Stimulated activated CD8-positive, alpha-beta memory T cell treated with anti-CD3 and anti-CD28 coated beads, Interleukin-7, amount 100 ng/mL, for 24 hours (primary cell): ENCODE measurements at places on chromosomes 11 and 22.

- no peak for DNase-seq
Measured at GRCh38 chr11:10899121-10899830, 41.4 kb upstream of the ZBED5 start.

GRCh38 chr22:47043835-47044721 is 281.6 kb downstream of the TBC1D22A start:
- no peak for DNase-seq

GRCh38 chr11:15127341-15127740 is 12.6 kb downstream of the INSC start:
- DNase-seq, result no peak

- DNase-seq, result no peak
Measured at GRCh38 chr22:28448625-28449024, 231.0 kb downstream of the TTC28 start.

DNA sequence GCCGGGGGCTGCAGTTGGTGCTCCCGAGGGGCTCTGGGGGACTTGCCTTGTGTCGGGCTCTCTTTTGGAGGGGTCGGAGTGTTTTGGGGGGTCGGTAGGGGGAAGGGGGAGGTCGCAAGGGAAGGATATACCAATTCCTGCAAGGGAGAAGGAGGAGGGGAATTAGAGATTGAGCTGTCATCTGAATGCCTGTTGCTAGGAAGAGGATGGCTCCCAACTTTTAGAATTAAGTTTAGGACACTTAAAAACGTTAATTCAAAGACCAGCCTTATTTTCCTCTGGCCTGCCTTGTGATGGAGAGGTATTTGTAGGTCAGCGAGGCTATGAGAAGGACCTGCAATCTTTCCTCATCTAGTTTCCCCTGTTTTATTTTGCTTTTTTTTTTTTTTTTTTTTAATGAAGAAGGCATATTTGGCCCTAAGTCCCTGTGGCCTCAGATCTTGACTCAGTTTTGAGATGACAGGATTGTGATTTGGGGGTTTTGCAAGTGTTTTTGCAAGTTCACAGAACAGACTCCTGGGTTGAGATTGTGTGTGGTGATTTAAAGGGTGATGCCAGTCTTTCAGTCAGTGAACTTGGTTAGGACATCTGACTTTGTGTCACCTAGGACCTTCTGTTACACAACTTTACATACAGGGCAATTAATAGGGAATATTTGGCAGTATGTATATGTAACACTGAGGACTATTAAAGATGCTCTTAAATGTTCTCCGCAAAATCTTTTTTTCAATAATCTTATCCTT is 672 bp downstream of the TMEM135 start:
- no peak for DNase-seq

DNA sequence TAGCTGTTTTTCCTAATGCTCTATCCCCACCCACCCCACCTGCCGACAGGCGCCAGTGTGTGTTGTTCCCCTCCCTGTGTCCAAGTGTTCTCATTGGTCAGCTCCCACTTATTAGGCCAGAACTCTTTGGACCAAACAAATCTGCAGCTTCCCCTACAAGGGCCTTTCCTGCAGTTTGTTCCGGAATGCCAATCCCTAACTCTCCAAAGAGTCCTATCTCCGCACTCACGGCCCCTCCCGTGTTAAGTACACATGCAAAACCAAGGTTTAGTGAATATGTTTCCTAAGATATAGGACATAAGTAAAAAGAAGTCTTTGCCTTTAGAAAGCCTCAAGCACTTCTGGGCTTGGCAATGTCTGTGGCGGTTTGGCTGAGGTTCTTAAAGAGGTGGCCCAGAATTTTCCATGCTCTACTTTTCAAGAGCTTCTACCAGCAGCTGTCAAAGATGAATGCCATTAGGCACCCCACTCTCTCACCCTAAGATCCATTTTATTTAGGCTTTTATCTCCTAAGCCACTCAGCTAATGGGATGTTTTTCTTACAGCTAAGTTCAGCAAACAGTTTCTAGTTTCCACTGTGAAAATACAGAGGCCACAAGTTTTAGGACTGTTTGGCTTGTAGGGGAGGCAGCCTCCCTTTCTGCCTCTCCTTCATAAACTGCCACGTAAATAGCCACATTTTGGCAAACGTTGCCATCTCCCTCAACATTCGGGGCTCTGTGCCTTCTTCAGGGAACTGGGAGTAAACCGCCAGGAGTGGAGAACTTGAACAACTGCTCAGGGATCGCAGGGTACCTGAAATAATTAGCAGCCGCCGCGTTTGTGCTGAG is 1.6 kb downstream of the CD59 start:
- no peak for DNase-seq

GRCh38 chr11:122140500-122140899 is 24.5 kb upstream of the BLID start:
- DNase-seq, result no peak

DNA sequence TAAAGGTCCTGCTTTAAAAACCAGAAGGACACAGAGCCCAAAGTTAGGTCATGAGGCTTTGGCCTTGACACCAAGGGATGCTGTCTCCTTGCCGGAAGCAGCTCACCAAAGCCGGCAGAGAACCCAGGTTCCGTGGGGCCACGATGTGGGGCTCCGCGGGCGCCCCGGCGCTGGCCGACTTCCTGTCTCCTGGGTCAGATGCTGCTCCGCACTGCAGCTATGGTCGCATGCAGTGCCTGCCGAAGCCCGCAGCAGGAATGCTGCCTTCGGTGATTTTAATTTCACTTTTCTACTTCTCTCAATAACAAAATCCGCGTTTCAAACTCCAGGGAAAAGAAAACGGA is 454 bp upstream of the OTUB1 start:
- DNase-seq, result peak; percentile 34

DNA sequence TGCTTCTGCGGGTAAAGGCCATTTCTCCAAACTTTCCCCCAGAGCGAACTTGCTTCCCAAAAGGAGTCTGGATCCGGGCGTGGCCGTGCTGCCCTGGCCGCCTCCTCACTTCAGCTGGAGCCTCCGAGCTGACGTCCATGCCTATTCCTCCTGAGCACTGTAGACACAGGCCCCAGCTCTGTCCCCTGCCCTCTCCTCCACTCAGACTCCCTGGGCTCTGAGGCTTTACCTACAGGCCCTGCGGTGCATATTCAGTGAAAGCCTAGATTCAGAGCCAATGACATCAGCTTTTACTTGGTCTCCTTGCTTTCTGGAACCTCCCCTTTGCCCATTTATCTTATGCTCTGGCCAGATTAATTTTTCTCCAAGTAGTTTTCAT is 9.7 kb downstream of the LRP5 start:
- DNase-seq, result no peak

DNA sequence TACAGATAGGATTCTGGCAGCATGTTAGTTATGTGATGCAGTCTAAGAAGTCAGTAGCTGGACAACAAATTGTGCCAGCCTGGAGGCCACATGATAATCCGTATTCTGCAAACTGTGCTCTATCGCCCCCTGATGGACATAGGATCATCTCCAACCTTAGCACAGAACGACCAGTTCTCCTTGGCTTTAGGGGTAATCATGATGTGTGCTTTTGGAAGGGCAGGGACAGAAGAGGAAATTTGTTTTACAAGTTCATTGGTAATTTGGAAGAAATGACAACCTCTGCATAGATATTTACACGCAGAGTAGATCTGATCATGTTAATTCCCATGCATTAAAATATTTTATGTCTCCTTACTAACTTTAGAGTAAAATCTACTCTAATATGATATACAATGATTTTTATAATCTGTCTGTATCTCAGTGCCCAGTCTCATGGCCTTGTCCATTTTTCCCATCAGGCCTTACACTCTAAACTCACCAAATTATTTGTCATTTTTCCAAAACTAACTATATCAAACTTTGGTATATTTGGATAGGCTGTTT is 12.1 kb downstream of the OR10D3 start:
- DNase-seq, result peak; percentile 9

DNA sequence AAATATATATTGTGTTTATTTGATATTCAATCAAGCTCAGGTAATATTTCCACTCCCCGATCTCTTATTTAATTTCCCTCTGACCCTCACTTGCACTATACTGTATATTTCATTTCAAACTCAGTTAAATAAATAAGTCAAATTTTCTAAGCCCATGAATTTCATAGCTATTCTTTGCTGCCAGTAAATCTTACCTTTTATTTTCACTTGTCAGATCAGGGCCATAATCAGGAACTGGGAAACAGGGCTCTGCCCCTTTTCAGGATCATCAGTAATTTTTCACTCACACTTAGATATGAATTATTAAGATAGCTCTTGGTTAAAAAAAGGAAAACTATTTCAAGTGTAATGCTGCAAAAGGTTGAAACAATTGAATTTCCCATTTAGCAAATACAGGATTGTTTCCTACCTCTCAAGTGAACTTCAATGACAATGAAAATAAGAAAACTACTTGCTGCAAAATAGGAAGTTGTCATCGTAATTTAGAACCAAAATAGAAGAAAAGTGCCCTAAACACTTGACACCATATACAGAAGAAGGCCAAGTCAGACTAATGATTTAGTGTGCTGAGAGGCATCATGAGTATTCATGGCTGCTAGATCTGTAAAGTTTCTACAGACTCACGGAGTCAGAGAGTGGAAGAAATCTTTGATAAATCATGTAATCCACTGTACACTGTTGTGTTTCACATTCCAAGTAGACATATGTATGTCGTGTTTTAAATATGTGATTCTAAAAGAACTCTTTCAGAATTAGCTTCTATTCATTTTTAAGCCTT is 316.8 kb upstream of the CNTN5 start:
- DNase-seq, result no peak

DNA sequence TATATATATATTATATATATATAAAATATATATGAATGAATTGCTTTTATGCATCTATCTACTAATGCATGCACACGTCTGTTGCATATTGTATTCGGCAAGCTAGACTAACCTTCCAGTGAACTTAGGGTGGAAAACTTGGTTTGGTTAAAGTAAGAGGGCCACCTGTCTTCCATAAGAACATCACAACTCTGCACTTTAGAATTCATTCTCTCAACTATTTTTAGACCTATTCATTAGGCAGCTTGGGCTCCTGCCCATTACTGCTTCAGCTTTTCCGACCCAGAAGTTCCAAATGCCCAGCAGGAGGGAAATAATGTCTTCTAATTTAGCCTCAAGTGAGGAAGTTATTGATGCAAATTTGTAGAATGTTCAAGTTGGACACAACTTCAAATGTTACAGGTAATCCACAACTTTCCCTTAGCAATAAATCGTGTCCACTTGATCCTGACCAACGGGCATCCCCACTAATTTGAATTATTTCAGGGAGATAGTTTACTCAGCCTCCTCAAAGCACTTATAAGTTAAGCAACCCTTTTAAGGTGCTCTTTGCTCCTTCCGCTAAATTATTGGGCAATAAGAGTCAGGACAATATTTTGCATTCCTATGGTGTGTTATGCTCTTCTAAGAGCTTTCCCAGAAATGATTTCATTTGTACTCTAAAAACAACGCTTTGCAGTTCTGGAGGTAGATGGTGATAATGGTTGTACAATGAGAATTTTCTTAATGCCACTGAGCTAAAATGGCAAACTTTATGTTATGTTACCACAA is 132.3 kb downstream of the OPCML start:
- DNase-seq, result no peak

DNA sequence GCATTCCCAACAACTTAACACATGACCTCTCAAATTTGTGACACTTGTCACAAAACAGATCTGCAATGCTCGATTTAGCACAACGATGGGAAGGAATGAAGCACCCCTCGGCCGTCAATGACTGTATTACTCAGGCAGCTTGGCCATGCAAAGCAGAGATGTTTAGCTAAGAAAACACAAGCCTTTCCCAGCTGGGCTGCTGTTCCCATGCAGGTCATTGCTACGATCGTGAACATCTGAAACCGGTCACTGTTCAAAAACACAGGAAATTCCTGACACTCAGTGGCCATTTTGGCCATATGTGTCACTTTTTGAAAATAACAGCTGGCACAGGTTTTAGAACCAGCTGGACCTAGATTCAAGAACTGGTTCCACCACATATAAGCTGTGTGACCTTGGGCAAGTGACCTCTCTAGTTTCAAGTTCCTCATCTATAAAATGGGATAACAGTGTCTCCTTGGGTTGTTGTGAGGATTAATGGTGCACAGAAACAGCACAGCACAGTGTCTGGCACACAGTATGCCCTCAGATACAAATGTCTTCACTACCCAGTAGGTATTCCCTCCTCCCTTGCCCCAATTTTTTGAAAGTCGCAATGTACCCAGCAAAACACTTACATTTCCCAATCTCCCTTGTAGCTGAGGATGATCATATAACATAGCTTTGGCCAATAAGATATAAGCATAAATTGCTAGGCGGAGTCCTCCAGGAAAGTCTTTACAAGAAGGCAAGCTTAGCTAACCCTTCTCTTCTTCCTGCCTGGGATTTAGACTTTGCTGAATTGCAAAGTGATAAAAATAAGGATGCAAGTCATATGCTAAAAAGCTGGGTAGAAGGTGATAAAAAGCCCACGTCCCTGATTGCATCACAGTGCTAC is 93.1 kb downstream of the C11orf58 start:
- DNase-seq, result no peak

GRCh38 chr11:6142936-6143335 is 27.2 kb downstream of the OR52B2 start:
- DNase-seq, result no peak

GRCh38 chr11:27555264-27555663 is 48.7 kb upstream of the LIN7C start:
- no peak for DNase-seq

- DNase-seq, result peak; percentile 73
Measured at GRCh38 chr22:42581762-42582716, 28.3 kb downstream of the SERHL2 start.
